ENCODE measurements at places on chromosomes 16 and 17.

DNA sequence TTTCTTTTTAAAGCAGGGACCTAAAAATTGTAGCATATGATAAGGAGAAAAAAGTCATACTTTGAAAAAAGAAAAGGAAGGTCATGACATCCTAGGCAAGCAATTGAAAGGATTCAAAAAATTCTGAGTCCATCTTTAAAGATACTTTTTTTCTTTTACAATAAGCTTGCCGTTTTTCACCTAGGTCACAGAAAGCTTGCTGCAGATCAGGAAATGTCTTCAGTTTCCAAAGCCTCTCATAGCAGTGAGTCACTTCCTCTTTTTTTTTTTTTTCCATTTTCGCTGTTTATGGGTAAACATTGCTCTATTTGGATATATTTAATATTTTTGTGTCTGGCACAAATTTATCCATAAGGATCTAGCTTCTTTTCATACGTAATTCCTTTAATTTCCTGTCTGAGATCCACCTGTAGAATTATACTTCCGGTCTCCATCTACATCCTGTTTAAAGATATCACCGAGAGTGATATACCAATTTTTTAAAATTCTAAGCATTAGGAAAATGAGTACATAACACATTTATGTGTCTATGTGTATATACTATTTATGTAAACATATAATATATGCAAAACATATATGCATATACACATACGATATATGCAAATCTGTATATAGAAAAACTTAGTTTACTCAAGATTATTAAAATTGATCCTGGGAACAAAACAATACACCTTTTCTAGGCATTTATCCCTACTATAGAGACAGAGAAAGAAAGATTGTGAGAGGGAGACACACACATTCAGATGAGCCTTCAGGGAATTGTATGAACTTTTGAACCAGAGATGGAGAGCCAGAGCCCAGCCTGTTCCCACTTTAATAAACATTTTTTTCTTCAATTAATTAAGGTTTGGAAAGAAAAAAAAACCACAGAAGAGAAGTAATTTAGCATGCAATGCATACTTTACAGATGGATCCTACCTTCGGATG, 134.4 kb downstream of the SKAP1 start:
- DNase-seq, result no peak

GRCh38 chr17:8985054-8985701, 19.7 kb upstream of the PIK3R5 start:
- DNase-seq, result no peak

- DNase-seq, result peak; percentile 31
Observed at GRCh38 chr16:84455031-84455430, 49.4 kb downstream of the MEAK7 start.

DNA sequence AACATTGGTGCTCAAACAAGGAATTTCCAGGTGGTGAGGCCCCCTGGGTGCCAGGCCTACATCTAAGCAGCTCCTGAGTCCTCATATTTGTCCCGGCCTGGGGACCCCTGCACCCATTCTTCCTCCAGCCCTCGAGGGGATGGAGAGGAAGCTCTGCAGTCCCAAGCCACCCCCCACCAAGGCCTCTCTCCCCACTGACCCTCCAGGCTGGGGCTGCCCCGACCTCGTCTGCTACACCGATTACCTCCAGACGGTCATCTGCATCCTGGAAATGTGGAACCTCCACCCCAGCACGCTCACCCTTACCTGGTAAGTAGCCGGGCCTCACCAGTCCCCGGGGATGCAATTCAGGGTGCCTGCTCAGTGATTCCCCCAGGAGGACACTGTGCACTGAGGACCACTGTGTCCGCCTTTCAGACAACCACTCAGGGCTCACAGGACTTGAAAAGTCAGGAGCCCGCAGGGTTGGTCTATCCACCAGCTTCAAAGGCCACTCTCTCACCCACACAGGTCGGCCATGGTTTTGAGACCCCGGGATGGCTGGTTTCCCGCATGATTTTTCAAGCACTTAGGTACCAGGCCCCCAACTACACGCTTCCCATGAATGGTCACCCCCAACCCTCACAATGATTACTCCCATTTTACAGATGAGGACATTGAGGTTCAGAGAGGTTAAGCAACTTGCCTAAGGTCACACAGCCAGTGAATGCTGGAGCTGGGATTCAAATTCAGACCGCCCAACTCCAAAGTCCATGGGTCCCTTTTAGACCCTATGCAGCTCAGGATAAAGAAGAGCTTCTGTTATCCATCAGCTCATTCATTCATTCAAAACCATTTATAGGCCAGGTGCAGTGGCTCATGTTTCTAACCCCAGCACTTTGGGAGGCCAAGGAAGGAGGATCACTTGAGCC, 32.4 kb downstream of the IL21R start:
- no peak for DNase-seq

GRCh38 chr16:66020642-66021041, 345.8 kb upstream of the CDH5 start:
- DNase-seq, result peak; percentile 68

GRCh38 chr17:66893863-66894262, 58.9 kb downstream of the CACNG5 start:
- no peak for DNase-seq

DNA sequence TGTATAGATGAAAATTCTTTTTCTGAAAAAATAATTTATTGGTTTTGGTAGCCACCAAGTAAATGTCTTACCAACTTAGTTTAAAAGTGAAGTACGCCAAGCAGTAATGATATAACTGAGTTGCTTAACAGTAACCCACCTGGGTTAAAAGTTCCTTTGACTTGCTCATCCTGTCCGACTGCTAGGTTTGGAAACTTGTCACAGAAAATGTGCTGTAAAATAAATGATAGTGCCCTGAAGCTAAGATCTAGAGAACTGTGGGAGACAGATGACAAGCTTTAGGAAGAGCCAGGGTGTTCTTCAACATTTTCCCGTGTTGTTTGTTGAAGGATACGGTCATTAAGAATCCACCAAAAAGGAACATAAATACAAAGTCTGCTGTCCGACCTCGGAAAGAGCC, 5.0 kb downstream of the DERL2 start:
- no peak for DNase-seq

DNA sequence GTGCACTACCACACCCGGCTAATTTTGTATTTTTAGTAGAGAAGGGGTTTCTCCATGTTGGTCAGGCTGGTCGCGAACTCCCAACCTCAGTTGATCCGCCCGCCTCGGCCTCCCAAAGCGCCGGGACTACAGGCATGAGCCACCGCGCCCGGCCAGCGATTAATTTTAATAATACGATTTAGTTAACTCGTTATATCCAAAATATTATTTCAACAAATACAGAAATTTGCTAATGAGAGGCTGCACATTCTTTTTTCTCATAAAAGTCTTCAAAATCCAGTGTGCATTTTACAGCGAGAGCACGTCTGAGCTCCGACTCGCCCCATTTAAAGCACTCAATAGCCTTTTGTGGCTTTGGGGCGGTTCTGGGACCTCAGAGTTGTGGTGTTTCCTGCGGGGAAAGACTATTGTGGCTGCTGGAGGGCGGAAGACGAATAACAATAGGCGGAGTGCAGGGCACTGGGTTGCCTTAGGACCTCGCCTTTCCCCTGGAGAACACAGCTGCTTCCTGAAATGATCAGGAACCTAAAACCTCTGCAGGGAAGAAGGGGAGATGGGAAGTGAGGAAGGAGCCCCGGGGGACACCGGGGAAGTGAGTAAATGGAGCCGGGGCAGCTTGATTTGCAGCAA, 2.9 kb upstream of the ZSCAN10 start:
- no peak for DNase-seq

DNA sequence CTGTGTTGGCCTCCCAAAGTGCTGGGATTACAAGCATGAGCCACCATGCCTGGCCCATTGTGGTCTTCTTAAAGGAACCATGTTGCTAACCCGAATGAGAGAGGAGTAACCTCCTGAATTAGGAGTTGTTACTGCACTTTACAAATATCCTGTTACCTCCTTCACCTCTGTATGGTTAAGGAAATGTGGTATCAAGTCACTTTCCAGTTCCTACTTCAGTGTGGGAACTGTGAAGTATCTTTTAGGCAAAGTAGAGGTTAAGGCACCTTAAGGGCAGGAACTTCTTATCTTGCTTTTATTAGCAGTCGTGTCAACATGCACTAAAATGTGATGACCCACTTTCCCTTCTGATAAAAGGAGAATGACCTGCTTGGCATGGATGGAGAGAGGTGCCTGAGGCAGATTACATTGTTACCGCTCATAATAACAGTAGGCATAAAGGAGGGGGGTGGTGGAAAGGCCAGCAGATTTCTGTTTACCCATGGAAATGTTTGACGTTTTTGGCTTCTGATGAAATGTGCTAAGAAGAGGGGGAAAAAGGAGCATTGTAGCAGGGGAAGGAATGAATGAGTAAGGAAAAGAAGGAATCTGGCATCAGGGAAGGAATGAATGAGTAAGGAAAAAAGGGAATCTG, 28.5 kb downstream of the FTO start:
- no peak for DNase-seq

- DNase-seq, result no peak
Observed at GRCh38 chr17:37605813-37606505, 3.3 kb downstream of the SYNRG start.
